ENCODE measurements at places on chromosomes 2 and 18. TPM values are rescaled to one million over a fixed set of nuclear protein-coding genes. Genes with fewer than 3 reads are reported as not detected.

ALLC gene
- total RNA-seq = not detected

CERS6 gene
- total RNA-seq = 27.4 TPM

GAREM2 gene
- 21.8 TPM for total RNA-seq

CNDP1 gene
- total RNA-seq = 0.59 TPM

PROKR1 gene
- total RNA-seq = 0.16 TPM

MC2R gene
- total RNA-seq = not detected

ADCYAP1 gene
- total RNA-seq = 0.57 TPM

SERPINB5 gene
- not detected for total RNA-seq

CROCC2 gene
- not detected for total RNA-seq

MEIS1 gene
- 107 TPM for total RNA-seq

AQP4 gene
- total RNA-seq = not detected

PRKAG3 gene
- total RNA-seq = not detected

GREB1 gene
- 143 TPM for total RNA-seq

SCN2A gene
- total RNA-seq = 0.55 TPM

EML6 gene
- 8.1 TPM for total RNA-seq

KYNU gene
- total RNA-seq = 0.26 TPM

SCG2 gene
- 8.6 TPM for total RNA-seq

TUBB6 gene
- total RNA-seq = 81.8 TPM

TMEM247 gene
- not detected for total RNA-seq

ABCA12 gene
- 0.12 TPM for total RNA-seq

TSGA10 gene
- total RNA-seq = 7.9 TPM

FBXO15 gene
- total RNA-seq = 2.7 TPM
